Fibroblast of skin of right biceps (primary cell): ENCODE measurements at places on chromosomes 2 and 18.

GRCh38 chr2:232455426-232456255, at the start of gene ALPI:
TSS of gene ALPI (plus strand) at chr2:232456153. CDS start at chr2:232456200, 47 bp downstream.
- DNase-seq, result no peak

- no peak for DNase-seq
Observed at GRCh38 chr2:101577173-101577572, 102.3 kb upstream of the RFX8 start.

GRCh38 chr2:188051706-188052105, 240.0 kb upstream of the GULP1 start:
- peak; percentile 62 for DNase-seq

DNA sequence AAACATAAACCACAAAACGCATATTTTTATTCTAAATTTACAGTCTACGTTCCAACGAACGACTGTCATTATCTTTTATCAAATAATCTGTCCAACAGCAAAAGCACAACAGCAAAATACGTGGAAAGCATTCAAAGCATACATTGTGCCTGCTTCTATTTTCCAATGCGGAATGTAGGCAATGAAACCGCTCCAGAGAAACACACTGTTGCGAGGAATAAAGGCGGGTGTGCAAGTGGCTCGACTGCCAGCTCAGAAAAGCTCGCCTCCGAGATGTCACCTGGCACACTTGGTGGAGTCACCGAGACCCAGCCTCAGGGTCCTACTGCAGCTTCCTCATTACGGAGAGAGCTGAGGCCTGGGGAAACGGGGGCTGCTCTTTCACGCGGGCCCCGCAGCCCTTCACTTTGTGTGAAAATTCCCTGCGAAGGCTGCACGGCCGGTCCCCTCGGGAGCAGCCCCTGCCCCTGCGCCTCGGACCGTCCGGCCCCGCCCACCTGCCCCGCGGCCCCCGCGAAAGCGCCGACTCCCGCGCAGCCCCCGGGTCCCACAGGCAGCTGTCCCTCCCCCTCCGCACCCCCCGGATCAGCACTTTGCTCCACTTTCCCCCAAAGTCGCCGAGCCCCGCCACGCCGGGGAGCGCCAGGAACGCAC, 752 bp downstream of the MGAT4A start:
- no peak for DNase-seq

- peak; percentile 79 for DNase-seq
Observed at GRCh38 chr2:176500901-176501300, 231.7 kb downstream of the MTX2 start.

- no peak for DNase-seq
Observed at GRCh38 chr18:9653390-9653789, 39.0 kb upstream of the PPP4R1 start.

- peak; percentile 63 for DNase-seq
Observed at GRCh38 chr18:76621782-76622495, 126.9 kb upstream of the ZNF516 start.

GRCh38 chr2:22893761-22894517, 491.0 kb upstream of the KLHL29 start:
- DNase-seq, result peak; percentile 21

DNA sequence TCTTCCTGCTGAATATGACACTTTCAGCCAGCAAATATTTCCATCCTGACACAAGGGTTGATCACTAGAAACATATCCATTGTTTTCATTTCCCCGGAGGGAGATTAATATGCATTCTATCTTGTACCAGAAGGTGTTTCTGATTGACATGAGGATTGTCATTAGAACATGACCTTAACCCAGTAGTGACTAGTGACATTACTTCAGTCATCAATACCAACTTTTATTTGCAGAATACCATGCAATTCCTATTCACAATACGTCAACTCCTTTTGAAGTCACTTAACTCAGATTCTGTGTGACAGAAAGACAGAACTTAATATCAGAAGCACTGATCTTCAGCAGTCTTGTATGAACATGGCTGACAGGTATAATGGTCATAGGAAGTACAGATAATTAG, 1108.9 kb upstream of the CRIM1 start:
- no peak for DNase-seq

DNA sequence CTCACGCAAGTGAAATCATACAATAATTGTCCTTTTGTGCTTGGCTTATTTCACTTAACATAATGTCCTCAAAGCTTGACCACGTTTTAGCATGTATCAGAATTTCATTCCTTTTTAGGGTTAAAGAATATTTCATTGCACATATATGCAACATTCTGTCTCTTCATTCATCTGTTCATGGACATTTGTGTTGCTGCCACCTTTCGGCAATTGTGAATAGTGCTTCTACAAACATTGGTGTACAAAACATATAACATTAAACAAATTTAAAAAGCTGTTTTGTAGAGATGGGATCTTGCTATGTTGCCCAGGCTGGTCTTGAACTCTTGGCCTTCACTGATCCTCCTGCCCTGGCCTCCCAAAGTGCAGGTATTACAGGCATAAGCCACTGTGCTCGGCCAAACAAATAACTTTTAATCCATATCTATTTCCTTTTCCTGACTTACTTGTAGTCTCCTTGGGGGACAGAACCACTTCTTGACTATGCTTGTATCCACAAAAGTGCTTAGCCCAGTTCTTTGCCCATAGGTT, 209.3 kb downstream of the SLC4A3 start:
- peak; percentile 14 for DNase-seq

DNA sequence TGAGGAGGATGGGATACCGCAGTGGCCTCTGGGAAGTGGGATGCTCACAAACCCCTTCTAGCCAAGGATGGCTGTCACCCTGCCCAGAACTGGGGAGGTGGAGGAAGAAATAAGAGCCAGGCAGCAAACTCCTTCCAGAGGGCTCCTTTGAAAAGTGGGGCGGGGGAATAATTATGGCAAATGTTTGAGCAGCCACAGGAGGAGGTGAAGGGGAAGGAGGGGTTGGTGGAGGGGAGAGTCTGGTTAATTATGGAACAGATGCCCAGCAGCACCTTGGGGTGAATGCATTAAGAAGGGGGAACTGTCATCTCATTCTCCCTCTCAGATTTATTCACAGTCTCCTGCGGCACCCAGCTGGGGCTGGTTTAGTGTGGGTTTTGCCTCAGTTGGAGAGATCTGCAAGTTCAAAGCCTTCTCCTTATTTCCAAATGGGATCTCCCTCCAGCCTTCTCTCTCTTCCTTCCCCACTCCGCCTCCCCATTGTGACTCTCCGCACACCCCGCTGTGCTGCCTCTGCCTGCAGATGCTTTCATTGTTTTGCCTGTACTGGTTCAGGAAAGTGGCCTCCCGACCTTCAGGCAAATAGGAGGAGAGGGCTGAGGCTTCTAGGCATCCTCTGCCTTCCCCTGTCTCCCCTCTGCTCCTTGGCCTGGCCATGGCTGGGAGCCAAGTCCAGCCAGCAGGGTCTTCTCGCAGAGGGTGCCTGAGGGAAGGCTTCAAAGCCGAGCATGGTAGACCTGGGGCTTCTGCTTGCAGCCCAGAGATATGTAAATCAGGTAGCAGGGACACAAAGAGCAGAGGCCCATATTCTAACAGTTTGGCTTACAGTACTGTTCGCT, 457.2 kb upstream of the MEX3C start:
- DNase-seq, result no peak

GRCh38 chr2:10541081-10541480, 93.0 kb upstream of the ODC1 start:
- peak; percentile 50 for DNase-seq

DNA sequence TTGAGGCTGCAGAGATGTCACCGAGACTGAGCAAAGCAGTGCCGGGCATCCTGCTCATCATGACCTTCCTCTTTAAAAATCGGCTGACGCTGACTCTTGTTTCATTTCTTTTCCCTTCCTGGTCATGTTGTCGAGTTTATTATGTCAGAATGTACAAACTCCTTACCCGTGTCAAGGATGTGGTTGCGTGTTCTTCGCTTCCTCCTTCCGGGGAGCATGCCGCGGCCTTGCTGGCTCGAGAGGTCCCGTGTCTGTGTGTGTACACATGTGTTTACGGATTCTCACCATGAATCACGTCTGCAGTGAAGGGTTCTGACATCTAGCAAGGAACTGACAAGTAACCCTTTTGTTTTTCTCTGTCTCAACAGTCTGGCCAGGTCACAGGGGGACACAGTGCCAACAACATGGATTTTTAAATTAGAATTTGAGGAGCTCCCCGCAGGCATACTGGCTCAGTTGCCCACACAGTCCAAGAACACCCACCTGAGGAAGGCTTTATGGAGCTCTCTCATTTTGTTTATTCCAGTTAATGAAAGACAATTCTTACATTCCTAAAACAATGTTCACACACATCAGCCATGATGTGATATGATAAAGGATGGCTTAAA, 60.2 kb downstream of the MYT1L start:
- no peak for DNase-seq

DNA sequence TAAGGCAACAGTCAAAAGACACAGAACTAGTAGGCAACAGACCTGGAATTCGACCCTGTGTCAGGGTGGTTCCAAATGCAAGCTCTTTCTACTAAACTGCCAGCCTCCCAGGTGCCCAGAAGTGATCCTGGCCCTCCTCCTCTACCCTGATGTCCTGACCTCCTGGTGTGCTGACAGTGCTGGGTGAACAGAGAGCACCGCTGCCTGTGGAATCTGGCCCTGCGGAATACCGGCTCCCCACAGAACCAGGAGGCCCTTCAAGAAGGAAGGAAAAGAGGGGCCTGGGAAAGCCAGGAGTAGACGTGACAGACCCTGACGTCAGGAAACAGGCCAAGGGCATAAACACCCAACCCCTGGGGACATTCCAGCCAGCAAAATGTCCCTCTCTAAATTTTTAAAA, 120.3 kb downstream of the NOL10 start:
- no peak for DNase-seq

DNA sequence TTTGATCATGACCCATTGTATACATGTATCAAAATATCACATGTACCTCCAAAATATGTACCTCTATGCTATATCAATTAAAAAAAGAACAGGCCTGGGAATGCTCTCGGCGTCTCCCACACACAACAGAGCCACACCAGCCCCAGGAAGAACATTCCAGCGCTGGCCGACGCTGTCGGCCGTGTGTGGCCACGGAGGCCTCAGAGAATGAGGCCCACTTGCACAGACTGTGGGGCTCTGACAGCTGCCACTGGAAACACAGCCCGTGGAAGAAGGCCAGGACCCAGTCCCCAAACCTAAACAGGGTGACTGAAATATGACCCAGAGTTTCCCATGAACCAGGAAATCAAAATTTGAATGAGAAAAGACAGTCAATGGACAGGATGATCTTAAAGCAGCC, 69.7 kb downstream of the EIPR1 start:
- no peak for DNase-seq

- peak; percentile 58 for DNase-seq
Observed at GRCh38 chr2:214322662-214323061, 88.2 kb upstream of the VWC2L start.

DNA sequence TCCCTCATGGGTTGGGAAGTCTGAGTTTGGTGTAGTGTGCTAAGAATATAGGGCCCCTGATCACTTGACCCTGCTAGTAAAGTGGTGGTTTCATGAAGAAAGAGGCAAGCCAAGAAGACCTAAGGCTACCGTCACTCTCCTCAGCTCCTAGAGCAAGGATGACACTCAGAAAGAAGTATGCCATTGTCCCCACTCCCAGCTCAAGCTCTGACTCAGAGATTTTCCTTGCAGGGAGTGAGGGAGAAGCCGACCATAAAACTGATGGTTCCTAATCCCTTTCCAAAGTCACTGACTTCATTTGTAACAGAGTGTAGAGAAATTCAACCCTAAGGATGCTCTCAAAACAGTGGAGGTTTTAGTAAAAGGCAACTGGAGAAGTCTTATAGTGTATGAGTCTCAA, 80.9 kb downstream of the ICA1L start:
- peak; percentile 2 for DNase-seq

GRCh38 chr18:47248604-47249313, 2.7 kb downstream of the SKOR2 start:
- no peak for DNase-seq

- no peak for DNase-seq
Observed at GRCh38 chr2:41489638-41490037, 558.2 kb upstream of the PKDCC start.

DNA sequence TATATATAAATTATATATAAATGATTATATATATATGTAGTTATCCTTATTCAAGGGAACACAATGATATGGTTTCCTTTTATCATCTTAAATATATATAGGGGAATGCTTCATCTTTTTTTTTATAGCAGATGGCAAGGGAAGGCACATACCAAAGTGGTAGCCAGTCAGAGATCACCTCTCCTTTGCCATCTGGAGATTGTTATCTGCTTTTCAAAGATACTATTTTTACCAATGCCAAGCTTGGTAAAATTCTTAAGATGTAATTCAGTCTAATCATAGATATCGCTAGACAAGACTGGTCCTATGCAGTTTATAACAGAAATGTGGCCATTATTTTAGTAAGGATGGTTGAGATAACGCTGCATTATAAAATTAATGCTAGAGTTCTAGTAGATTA, 64.7 kb upstream of the DSEL start:
- no peak for DNase-seq

GRCh38 chr2:217329023-217329431, 469.2 kb upstream of the TNP1 start:
- DNase-seq, result peak; percentile 66

DNA sequence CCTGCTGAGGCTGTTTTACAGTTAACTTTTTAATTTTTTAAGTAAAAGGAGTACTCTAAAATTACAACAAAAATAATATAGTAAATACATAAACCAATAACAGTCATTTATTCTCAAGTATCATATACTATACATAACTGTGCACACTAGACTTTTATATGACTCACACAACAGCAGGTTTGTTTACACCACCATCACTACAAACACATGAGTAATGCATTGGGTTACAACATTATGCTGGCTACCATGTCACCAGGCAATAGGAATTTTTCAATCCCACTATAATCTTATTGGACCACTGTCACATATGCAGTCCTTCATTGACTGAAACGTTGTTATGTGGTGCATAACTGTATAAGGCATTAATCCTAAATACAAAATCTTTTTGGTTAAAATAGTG, 42.5 kb downstream of the RASGRP3 start:
- DNase-seq, result no peak

- DNase-seq, result no peak
Observed at GRCh38 chr2:160321006-160321405, 120.9 kb upstream of the ITGB6 start.

DNA sequence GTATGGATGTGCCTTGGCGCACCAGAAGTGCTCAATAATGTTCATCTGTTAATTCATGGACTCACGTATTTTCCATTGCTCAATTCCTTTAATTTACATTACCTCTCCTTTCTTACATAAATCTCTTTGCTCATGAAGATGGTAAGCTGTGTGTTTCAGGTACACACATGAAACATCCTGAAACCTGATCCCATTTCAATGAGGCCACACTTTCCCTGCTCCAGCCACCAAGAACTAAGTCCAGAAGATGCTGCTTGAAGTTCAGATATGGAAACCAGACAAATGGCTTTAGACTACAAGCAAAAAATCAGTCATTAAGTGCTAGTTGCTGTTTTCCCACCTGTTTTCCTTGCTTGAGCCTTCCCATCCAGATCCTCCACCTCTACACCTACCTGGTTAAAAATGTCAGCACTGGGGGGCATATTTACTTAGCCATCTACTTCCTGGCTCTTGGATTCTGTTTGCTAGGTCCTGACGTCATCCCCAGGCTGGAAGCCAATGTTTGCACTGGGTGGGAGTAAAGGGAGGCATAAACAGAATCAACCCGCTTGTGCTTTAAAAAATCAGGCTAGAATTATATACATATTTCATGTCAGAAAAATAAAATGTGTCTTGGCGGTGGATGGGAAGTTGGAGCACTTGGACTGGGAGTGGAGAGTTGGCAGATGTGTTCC, 309.7 kb downstream of the OSR1 start:
- DNase-seq, result peak; percentile 12
